NCI-H524 (cell line): ENCODE measurements at places on chromosomes 16 and 17.

DNA sequence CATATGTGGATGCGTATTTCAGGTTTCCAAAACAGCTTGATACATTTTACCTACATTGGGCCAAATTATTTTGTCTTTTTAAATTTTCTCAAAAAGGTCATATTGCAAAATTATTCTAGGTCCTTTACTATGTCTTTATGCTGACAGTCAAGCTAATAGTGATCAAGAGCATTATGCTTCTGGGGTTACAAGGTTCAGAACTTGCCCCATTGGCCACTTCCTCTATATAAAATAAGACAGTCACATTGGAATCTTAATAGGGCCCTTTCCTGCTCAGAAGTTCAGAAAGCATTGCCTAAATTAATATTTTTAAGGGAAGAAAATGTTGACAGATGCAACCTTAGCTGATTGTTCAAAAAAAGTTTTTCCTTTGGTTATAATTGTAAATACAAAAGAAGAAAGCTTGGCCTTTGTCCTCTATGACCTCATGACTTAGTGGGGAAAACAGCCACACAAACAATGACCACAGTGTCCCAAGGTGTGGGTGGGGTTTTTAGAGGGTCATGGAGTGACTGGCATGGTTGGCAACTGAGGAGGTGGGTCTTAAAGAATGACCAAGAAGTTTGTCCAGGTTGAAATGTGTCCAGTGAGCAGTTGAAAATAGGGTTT is 11.8 kb upstream of the RAB11FIP4 start:
- DNase-seq = no peak

GRCh38 chr17:43588121-43588520 is 42.0 kb upstream of the ETV4 start:
- no peak for DNase-seq

- peak; percentile 88 for DNase-seq
Observed at GRCh38 chr17:64005734-64006167, 7.6 kb downstream of the PRR29 start.

- DNase-seq = no peak
Observed at GRCh38 chr17:43369986-43370385, 28.8 kb upstream of the ARL4D start.
